Inflammatory macrophage treated with lipopolysaccharide for 4 hours (primary cell): ENCODE measurements at places on chromosomes 12 and 14.

- DNase-seq, result peak; percentile 26
These were observed 265.5 kb downstream of the ZFP36L1 start for GRCh38 chr14:68527329-68527851.

DNA sequence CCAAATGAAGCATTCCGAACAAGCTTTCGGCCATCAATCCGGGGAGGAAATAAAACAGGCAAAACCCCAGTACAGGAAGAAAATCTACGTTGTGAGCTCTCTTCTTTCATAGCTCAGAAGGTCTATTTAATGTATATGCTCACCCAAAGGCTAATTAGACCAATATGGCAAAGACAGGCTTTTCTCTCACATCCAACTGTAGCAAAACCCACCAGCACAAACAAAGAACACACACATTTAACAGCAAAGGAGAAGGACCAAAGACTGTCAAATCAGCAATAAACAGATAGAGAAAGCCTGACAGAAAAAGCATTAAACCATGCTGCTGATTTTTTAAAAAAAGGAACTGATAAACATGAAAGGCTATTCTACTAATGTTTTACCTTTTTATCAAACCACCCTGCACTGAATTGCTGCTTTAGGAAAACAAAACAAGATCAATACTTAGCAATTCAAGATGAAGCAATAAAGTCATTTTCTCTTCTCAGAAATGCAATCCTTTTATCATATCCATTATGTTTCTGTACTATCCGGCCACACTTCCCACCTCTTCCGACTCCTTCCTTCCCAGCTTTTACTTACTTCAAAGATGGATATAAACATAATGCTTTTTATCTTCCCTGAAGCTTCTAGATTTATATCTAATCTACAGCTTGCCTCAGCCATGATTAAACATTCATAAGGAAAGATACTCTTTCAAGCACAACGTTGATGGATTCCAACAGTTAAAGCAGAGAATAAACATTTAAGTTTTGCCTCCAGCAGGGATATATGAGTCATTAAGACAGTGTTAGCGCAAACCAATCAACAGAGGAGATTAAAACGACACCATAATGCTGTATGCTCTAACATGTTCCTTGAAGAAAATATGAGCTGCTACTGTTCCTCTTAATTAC, 74.6 kb upstream of the BBS10 start:
- no peak for DNase-seq

- DNase-seq, result no peak
These were observed 63.4 kb upstream of the KITLG start for GRCh38 chr12:88643685-88644084.

DNA sequence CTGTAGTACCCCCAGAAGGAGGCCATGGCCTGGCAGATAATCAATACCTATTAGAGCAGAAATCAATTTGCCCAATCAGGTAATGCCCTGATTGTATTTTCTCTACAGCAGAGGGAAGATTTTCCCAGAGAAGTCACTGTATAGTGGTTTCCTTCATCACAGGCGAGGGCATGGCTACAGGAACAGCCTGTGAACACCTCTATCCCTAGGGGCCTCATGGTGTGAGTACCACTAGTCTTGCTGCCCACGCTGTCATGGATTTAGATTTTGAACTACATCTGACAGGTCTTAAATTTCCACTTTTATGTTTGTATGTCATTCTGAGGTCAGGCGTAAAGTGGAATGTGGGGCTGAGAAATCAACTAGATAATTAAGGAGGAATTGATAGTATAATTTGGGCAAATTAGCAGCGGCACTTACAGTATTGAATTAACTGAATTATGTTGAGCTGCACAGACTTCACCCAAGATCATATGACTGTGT, 42.4 kb upstream of the STXBP6 start:
- no peak for DNase-seq

DNA sequence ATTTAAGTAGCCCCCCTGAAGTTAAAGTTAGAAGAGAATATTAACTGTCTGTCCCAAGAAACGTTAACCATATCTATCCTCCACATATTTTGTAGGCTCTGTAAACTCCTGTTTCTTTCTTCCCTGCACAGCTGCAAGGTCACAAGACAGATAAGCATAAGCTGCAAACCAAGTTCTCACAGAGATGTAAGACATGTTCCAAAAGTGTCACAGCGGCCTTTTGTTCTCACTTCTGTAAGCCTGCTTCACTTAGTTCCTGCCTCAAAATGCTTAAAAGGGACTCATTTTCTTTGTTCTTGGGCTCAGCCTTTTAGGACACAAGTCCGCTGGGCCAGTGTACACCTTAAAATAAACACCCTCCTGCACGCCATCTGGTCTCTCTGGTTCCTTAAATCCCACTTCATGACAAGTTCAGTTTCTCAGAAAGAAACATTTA, 3.2 kb downstream of the RNASE1 start:
- DNase-seq, result no peak

DNA sequence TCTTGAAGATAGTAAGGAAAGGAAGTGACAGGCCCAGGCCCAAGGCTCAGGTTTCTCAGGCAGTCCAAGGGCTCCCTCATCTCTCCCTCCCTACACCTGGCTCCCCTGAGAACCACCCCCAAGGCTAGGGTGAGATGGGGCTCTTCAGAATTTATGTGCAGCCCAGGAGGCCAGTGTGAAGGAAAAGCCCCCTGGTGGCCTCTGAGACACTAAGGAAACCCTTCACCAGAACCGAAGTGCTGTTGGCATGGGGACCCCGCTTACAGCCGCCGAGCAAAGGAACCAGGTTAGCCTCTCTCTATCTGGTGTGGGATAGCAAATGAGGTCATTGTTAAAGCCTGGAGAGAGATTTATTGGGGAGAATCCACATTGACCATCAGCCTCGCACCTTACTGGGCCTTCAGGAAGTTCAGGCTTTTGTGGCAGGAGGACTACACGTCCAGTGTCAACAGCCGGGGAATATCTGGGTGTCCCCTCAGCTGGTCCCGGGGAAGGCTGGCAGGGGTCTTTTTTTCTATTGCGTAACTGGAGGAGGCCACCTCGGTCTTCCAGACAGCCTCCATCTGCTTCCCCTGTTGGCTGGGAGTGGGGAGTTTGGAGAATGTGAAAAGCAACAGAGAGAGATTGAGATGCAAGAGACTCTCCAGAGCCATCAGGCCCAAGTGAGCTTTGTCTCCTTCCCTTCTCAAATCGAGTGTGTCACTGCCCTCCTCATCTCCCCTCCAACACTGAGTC, 18.1 kb downstream of the FAM186B start:
- DNase-seq, result no peak

DNA sequence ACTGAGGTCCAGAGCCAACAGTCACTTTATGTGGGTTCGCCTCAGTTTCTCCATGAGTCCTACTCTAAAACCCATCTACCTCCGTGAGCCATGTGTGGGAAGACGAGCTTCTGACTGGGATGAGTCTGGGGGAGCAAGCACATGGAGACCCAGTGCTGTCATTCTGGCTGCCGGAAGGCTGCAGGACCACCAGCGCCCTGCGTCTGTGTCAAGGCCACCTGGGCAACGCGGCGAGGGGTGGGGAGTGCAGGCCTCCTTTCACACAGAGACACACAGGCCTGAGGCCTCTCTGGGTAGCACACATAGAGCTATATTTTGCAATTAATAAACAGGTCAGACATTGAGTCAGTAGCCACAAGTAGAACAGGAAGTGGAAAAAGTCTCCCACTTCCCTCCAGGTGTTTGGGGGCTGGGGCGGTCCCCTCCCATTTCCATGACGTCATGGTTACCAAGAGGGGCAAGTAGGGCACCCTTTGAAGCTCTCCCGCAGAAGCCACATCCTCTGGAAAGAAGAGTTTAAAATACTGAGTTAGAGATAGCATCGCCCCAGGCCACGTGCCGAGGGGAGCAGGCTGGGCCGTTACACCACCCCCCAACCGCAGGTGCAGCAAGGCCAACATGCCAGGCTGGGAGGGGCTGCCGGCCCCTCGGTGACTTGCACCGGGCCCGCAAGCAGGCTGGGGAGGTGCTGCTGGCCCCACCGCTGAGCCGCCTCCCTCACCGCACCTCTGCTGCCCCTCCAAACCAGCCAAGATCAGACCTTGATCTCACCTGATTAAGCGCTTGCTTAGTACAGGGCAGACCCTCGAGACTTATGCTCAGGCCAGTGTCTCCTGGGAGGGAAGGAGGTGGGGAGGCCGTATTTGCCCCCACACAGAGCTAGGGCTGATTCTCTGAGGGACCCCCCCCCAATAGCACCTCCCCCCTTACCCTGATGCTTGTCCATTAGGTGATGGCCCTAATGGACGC, 32.7 kb downstream of the DAD1 start:
- peak; percentile 42 for DNase-seq

GRCh38 chr12:7431993-7432685, 11.8 kb downstream of the CD163L1 start:
- no peak for DNase-seq

- DNase-seq, result no peak
These were observed 125.9 kb downstream of the ACSS3 start for GRCh38 chr12:81203671-81204204.

DNA sequence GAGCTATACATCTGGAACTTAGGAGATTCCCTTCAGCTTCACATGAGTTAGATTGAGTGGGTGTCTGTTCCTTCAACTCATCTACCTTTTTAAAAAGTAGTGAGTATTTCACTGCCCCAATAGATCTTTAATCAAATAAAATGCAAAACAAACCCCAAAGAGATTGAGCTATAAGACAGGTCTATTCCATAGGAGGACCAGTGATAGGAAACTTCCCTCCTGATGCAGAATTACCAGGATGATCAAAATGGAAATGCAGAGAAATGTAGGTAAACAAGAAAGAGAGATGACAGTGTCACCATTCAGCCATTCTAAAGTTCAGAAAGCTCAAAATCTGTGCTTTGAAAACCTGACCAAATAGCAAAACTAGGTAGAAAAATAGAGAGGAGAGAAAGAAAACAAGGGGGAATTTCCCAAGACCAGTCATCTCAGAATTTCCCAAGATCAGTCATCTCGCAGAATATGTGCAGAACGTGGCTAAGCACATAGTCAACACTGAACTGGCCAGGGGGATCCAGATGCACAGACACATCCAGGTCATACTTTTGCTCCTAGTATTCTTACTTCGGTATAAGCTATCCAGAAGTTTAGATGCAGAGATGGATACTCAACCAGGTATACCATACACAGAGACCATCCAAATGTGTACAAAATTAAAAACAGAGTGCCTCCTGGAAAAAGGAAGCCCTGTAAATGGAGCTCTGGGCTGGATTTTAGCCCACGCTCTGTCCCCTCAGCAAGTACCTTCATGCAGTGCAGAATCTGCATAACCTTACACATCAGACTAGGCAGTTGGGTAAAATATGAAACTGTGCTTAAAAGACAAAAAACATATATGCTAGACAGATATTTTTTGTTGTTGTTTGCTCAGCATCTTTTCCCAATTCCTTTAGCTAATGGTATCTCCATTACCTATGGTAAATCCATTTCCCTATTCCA, 27.4 kb downstream of the SLC41A2 start:
- DNase-seq, result peak; percentile 87

GRCh38 chr14:86420131-86420530, 890.2 kb downstream of the FLRT2 start:
- no peak for DNase-seq

DNA sequence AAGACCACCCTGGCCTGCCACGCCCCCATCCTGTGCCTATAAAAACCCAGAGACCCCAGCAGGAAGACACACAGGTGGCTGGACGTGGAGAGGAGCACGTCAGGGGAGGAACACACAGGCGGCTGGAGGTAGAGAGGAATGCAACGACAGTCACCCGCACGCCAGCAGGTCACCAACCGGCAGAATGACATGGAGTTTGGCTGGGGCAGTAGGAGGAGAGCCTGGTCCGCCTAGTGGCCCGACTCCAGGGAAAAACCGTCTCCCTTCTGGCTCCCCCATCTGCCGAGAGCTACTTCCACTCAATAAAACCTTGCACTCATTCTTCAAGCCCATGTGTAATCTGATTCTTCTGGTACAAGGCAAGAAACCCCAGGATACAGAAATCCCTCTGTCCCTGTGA, 62.7 kb upstream of the KCNH3 start:
- DNase-seq, result no peak

- DNase-seq, result no peak
These were observed 255.8 kb downstream of the TMTC2 start for GRCh38 chr12:82942521-82942920.

- DNase-seq, result peak; percentile 29
These were observed 93.4 kb upstream of the SLCO1C1 start for GRCh38 chr12:20601668-20602280.

- peak; percentile 19 for DNase-seq
These were observed 2.1 kb downstream of the SAMD4A start for GRCh38 chr14:54568821-54569595.

DNA sequence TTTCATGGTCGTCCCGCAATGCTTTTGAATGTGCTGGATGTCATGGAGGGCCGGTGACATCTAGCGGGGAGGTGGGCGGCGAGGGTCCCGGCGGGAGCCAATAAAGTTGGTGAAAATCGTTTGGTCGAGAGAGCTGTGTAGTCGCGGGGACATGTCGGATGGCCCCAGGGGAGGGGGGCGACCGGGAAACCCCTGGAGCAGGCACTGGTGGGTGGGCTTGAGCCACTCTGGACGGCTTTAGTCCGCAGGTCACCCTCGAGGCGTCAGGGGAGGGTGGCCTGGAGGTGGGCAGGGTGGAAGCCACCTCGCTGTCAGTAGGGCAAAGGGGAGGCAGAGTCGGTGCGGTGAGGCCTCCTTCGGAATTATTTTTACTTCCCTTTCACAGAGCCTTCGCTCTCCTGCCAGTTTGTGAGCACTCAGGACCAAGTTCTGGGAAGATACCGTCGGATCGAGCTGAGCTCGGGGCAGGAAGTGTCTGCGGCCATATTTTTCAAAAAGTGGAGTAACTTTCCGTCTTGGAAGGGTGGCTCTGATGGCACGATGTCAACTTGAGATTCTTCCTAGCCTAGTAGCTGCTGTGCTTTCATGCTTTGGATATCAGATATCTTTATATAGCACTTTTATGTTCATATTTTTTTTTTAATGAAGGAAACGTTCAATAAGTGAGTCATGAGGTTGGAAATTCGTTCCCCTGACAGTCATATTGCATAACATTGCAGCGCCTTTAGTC, 28.2 kb downstream of the WBP11 start:
- peak; percentile 61 for DNase-seq

GRCh38 chr12:56661560-56661959, 15.8 kb upstream of the ATP5F1B start:
- no peak for DNase-seq

GRCh38 chr14:38053666-38054065, 154.0 kb upstream of the SSTR1 start:
- no peak for DNase-seq

DNA sequence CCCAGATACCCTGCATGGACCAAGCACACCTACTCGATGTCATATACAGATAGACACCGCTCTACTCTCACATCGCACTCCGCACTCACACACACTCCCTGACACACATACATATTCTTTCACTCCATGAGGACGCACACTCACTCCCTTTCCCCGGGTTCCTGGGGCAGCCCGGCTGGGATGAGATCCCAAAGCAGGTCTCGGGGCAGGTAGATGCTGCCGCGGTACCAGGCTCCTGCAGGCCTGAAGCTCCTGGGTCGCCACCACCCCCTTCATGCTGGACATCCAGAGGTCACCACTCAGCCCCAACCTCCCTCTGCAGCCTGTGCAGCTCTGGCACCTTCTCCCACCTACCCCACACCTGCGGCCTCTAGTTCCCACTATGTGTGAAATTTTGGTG, 2.3 kb downstream of the C1QL4 start:
- DNase-seq, result no peak
